H1 (cell line): ENCODE measurements at places on chromosomes 4 and X.

DNA sequence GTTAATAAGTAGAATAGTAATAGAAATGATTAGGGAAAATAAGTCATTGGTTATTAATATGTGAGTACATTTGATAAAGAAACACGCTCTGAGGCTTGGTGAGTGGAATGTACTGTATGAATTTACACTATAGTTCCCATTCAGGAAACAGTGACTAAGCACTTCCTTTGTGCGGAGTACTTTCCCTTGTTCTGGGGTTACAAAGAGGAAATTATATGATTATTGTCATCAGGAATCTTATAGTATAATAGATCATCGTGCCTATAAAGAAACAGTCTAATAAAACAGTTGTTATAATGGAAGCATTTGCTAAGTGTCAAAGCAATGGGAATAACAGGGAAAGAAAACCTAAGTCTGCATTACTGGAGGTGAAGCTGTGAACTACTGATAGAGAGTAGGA, 138.0 kb downstream of the RPA4 start:
- H3K27ac ChIP-seq: no peak overlapping the region
- DNase-seq: no peak
- H3K4me1 ChIP-seq: no peaks in the 10 kb centered on the region
- H3K4me3 ChIP-seq: no peak overlapping the region

- H3K4me3 ChIP-seq: peak overlapping the region; percentile 67
- peaks cover 5% of the 10 kb centered on the region for H3K4me1 ChIP-seq
- DNase-seq: peak; percentile 68
- no peaks in the 10 kb centered on the region for H3K27me3 ChIP-seq
- no peaks in the 10 kb centered on the region for H3K36me3 ChIP-seq
- no peak overlapping the region; the same call in 1 of the 2 replicates for H3K27ac ChIP-seq
Observed at GRCh38 chrX:74420196-74421035, 877 bp upstream of the SLC16A2 start.

DNA sequence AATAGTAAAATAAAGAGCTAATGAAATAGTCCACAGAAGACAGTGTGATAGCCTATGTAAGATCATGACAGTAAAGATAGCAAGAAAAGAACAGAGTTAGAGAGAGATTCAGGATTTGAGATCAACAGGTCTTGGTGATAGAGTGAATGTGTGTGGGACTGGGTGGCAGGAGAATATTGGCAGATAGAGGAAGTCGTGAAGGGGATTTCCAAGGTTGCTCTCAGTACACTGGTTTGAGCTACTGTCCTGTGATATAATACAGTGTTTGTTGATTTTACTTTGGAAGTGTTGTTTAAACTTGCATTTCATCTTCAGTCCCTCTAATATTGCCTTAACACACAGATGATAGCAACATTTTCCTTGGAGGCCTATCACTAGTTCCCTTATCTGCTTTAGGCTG, 44.1 kb downstream of the DTHD1 start:
- no peaks in the 10 kb centered on the region for H3K27me3 ChIP-seq
- 0 out of 2 replicates have a peak, but pooled peaks cover 2% of the 10 kb centered on the region for H3K36me3 ChIP-seq
- no peaks in the 10 kb centered on the region for H3K4me1 ChIP-seq
- no peak for DNase-seq
- no peak overlapping the region for H3K4me3 ChIP-seq

DNA sequence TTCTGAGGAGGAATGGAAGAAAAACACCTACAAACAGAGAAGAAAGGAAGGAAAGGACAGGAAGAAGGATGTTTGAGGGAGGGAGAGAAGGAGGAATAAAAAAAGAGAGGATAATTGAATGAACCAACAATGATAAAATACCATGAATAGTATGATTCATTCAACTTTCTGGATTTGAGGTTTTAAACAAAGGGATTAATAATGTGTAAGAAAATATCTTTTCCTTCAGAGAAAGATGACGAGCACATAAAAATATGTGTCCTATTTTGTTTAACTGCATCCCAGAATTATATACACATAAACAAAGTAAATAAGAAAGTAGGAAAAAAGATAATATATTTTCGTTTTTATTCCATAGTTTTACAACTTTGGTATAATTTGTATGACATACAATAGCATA, 1380.4 kb downstream of the STIM2 start:
- no peaks in the 10 kb centered on the region for H3K27me3 ChIP-seq
- no peaks in the 10 kb centered on the region for H3K4me1 ChIP-seq
- no peak for DNase-seq
- no peak overlapping the region for H3K4me3 ChIP-seq

DNA sequence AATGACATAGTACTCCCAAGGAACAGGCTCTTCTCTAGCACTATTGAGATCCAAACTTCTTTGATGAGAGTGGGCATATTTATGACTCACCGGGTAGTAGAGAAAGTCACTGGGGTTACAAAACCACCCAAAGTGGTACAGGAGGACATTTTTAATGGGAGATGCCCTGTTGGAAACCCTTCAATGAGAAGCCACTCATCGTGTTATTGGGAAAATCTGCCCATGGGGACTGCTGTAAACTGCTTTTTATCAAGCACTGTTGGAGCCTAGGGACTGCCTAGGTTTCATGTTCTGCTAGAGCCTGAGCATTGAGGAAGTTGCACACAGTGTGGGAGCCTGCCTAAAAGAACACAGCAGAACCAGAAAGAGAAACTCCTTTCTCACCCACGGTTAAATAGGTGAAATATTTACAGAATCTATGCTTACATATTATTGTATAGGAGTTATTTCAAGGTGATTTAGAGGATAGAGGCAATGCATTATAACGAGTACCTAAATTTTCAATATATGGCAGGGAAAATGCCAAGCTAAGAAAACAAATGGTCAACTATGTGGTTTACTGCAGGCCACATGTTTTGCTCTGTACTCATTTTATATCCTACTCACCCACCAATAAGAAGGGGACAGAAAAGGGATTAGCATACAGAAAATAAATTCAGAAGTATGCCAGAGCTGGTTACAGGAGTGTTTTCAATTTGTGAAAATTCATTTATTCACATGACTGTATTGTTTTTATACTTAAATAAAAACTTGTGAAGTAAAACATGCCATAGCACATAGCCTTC, 559.1 kb downstream of the FSTL5 start:
- no peak overlapping the region for H3K4me3 ChIP-seq
- no peaks in the 10 kb centered on the region for H3K4me1 ChIP-seq
- DNase-seq: no peak
- H3K27ac ChIP-seq: no peak overlapping the region
- no peaks in the 10 kb centered on the region for H3K36me3 ChIP-seq

GRCh38 chrX:94854251-94854650, 1180.2 kb downstream of the FAM133A start:
- DNase-seq: no peak
- H3K4me1 ChIP-seq: no peaks in the 10 kb centered on the region
- H3K27ac ChIP-seq: no peak overlapping the region
- no peaks in the 10 kb centered on the region for H3K27me3 ChIP-seq
- H3K36me3 ChIP-seq: no peaks in the 10 kb centered on the region

GRCh38 chrX:82945332-82945731, 562.8 kb upstream of the POU3F4 start:
- H3K27me3 ChIP-seq: no peaks in the 10 kb centered on the region
- no peak for DNase-seq
- no peaks in the 10 kb centered on the region for H3K36me3 ChIP-seq
- no peak overlapping the region for H3K27ac ChIP-seq

DNA sequence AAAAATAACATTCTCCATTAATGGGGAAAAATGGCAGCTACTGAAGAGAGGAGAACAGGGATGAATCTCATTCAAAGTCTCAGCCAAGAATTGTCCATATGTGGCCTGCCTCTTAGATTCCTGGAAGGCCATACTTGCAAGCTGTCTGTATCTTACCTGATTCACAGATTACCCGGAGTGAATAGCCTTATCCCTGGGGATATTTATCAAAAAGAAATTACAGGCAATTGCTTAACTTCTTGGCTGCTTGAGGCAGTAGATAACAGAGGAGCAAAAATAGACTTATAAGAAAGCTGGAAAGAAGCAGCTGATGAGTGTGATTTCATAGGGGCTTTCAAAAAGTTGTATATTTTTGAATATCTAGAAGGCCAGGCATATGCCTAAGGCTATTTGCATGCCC, 68.8 kb upstream of the PPP1R2C start:
- H3K27ac ChIP-seq: no peak overlapping the region
- no peak for DNase-seq
- H3K4me3 ChIP-seq: no peak overlapping the region
- H3K36me3 ChIP-seq: no peaks in the 10 kb centered on the region
- no peaks in the 10 kb centered on the region for H3K4me1 ChIP-seq
- no peaks in the 10 kb centered on the region for H3K27me3 ChIP-seq

GRCh38 chr4:3114377-3114776, 39.9 kb downstream of the HTT start:
- no peak overlapping the region for H3K27ac ChIP-seq
- no peak overlapping the region for H3K4me3 ChIP-seq
- no peaks in the 10 kb centered on the region for H3K27me3 ChIP-seq
- H3K36me3 ChIP-seq: peaks cover 43% of the 10 kb centered on the region

DNA sequence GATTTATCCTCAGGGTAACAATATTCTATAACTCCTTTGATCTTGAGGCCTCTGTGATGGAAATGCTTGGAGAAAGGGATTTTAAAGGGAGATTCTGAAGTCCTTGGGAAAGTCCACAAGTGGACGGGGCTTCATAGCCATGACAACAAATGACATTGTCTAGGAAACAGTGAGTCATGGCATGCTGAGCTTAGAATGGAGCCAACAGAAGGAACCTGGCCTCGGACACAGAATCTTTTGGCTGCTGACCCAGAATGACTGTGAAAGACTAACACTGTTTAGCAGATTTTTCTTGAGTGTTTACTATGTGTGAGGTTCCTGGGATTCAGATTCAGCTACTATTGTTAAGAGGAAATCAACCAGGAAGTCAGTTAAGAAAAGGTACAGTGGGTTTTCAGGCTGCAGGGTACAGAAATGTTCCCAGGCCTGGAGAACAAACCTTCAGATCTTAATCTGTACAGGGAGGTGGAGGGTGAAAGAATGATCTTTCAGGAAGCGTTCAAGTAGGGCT, 18.1 kb upstream of the CXCL2 start:
- H3K4me1 ChIP-seq: no peaks in the 10 kb centered on the region
- no peaks in the 10 kb centered on the region for H3K27me3 ChIP-seq
- H3K36me3 ChIP-seq: no peaks in the 10 kb centered on the region
- H3K4me3 ChIP-seq: no peak overlapping the region

GRCh38 chr4:107640197-107640596, 79.8 kb downstream of the PAPSS1 start:
- H3K27ac ChIP-seq: no peak overlapping the region
- H3K4me3 ChIP-seq: no peak overlapping the region
- no peaks in the 10 kb centered on the region for H3K27me3 ChIP-seq
- H3K36me3 ChIP-seq: no peaks in the 10 kb centered on the region; the same call in 1 of the 2 replicates

DNA sequence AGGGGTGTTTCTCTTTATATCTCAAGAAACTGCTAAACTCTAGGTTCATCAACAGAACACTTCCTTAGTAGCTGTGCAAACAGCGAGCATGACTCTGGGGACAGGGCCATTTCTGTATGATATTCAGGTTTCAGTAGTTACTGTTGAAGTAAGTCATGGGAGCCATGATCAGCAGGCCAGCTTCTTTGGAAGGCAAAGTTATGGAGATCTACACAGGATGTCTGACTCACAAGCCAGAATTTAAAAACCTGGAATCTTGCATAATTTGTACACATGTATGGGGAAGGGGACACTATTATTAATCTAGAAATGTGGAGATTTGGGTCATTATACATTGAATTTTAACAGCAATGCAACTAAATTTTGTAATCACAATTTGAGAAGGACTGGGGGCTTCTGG, 187.8 kb upstream of the NR3C2 start:
- no peak overlapping the region for H3K4me3 ChIP-seq
- H3K36me3 ChIP-seq: no peaks in the 10 kb centered on the region
- no peaks in the 10 kb centered on the region for H3K27me3 ChIP-seq
- no peaks in the 10 kb centered on the region for H3K4me1 ChIP-seq
- DNase-seq: no peak
- no peak overlapping the region for H3K27ac ChIP-seq

- H3K4me3 ChIP-seq: no peak overlapping the region
- DNase-seq: no peak
- H3K27me3 ChIP-seq: no peaks in the 10 kb centered on the region
- H3K27ac ChIP-seq: no peak overlapping the region
- no peaks in the 10 kb centered on the region for H3K36me3 ChIP-seq
Observed at GRCh38 chr4:85569730-85570299, 94.9 kb downstream of the ARHGAP24 start.

DNA sequence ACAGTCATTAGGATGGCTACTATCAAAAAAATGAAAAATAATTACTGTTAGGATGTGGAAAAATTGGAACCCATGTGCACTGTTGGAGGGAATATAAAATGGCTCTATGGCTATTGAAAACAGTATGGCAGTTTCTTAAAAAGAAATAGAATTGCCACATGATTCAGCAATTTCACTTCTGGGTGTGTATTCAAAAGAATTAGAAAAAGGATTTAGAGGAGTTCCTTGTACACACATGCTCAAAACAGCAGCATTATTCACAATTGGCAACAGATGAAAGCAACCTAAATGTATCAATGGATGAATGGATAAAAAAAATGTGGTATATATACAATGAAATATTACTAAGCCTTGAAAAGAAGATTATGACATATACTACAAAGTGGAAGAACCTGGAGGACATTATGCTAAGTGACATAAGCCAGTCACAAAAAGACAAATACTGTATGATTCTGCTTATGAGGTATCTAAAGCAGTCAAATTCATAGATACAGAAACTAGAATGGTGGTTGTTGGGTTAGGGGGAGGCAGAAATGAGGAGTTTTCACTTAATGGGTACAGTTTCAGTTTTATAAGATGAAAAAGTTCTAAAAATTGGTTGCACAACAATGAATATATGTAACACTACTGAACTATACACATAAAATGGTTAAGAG, 123.2 kb downstream of the ELOVL6 start:
- H3K4me1 ChIP-seq: 0 out of 2 replicates have a peak, but pooled peaks cover 2% of the 10 kb centered on the region
- H3K4me3 ChIP-seq: no peak overlapping the region
- no peaks in the 10 kb centered on the region for H3K36me3 ChIP-seq
- H3K27me3 ChIP-seq: no peaks in the 10 kb centered on the region

DNA sequence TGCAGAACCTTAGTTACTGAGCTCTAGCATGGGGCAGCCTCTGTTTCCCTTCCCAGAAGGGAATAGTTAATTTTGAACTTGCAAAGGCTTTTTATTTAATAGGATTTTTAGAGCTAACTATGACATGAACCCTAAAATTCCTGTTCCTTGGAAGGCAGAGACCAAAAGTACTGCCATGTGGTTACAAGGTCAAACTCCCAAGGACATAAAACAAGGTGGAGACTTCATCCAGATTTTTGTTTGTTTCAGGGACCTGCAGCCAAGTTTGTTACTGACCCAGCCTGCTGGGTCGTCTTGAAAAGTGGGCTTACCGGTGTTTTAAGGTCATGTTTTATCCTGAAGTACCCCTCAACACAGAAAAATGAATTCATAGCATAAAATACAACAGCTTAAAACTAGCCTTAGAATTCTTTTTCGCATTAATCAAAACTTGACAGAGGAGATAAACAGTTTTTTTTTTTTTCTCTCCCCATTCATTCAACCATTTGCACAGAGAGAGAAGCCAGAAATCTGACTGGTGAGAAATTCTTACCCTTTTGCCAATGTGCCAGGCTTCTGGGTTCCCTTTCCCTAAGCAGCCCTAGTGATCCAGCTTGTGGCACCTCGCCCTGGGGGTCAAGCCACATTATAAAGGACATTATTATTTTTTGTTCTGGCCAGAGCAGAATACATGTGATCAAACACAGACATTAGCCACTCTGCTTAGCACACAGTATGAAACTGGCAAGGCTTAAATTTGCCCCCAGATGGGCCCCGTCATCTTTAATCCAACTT, 21.5 kb upstream of the GRPEL1 start:
- H3K27ac ChIP-seq: no peak overlapping the region
- no peak for DNase-seq
- no peaks in the 10 kb centered on the region for H3K4me1 ChIP-seq

- no peaks in the 10 kb centered on the region for H3K36me3 ChIP-seq
- H3K4me3 ChIP-seq: no peak overlapping the region
- H3K27me3 ChIP-seq: no peaks in the 10 kb centered on the region
- H3K4me1 ChIP-seq: no peaks in the 10 kb centered on the region
- DNase-seq: no peak
Observed at GRCh38 chrX:108426262-108426661, 12.0 kb downstream of the COL4A6 start.
